Natural killer cell treated with Interleukin-12 subunit alpha and Interleukin-12 subunit beta and Interleukin-15 and Interleukin-18, amount 100 ng/mL, for 72 hours (primary cell): ENCODE measurements at places on chromosomes 6 and 20. TPM values are rescaled to one million over a fixed set of nuclear protein-coding genes. Genes with fewer than 3 reads are reported as not detected.

IL17A gene
- not detected for total RNA-seq

PI3 gene
- not detected for total RNA-seq

MYLK4 gene
- 0.24 TPM for total RNA-seq

GGTLC1 gene
- total RNA-seq: not detected

ADGRB3 gene
- not detected for total RNA-seq

FGD2 gene
- total RNA-seq: 9.1 TPM

GLO1 gene
- total RNA-seq: 83.4 TPM

XPO5 gene
- total RNA-seq: 80.0 TPM

MLN gene
- total RNA-seq: not detected

TNF gene
- total RNA-seq: 320 TPM

C20orf96 gene
- 2.0 TPM for total RNA-seq

CCDC170 gene
- total RNA-seq: not detected

HLA-DQB2 gene
- 7.4 TPM for total RNA-seq

BPI gene
- not detected for total RNA-seq

TSBP1 gene
- not detected for total RNA-seq

ZBTB12 gene
- 1.4 TPM for total RNA-seq

ZCCHC3 gene
- total RNA-seq: 20.6 TPM

PRRT1 gene
- 0.33 TPM for total RNA-seq

CRISP3 gene
- total RNA-seq: not detected

TTLL9 gene
- not detected for total RNA-seq

FOXP4 gene
- 52.4 TPM for total RNA-seq

BICRAL gene
- 13.9 TPM for total RNA-seq

CYP39A1 gene
- not detected for total RNA-seq

SNRPB gene
- 316 TPM for total RNA-seq

LHFPL5 gene
- total RNA-seq: not detected

UBD gene
- total RNA-seq: not detected

FOXS1 gene
- not detected for total RNA-seq

KCNQ5 gene
- 3.8 TPM for total RNA-seq

DUSP15 gene
- not detected for total RNA-seq

ZC2HC1B gene
- not detected for total RNA-seq

ALDH8A1 gene
- 3.9 TPM for total RNA-seq

CGAS gene
- total RNA-seq: 78.4 TPM

IFT52 gene
- 19.1 TPM for total RNA-seq

TOMM34 gene
- total RNA-seq: 34.9 TPM

LYRM2 gene
- 29.5 TPM for total RNA-seq
